ENCODE measurements at places on chromosomes 3 and 15. TPM values are rescaled to one million over a fixed set of nuclear protein-coding genes. Genes with fewer than 3 reads are reported as not detected.

The ST8SIA2 gene
- polyA plus RNA-seq: not detected

The FBXO40 gene
- not detected for polyA plus RNA-seq

The SI gene
- polyA plus RNA-seq: not detected

The C3orf22 gene
- polyA plus RNA-seq: not detected

The CFAP100 gene
- polyA plus RNA-seq: not detected

The VPS18 gene
- polyA plus RNA-seq: 23.0 TPM

The B4GALT4 gene
- polyA plus RNA-seq: 10.6 TPM

The SAMMSON gene
- polyA plus RNA-seq: not detected

The MEIS2 gene
- not detected for polyA plus RNA-seq

The DNAH1 gene
- polyA plus RNA-seq: 1.0 TPM

The FOXB1 gene
- polyA plus RNA-seq: 0.10 TPM

The EFCC1 gene
- polyA plus RNA-seq: 0.22 TPM

The RETNLB gene
- not detected for polyA plus RNA-seq

The TLR9 gene
- 0.16 TPM for polyA plus RNA-seq

The FEZF2 gene
- polyA plus RNA-seq: not detected

Data from CD8-positive, alpha-beta memory T cell (primary cell).